ENCODE measurements at places on chromosomes 3 and 15.

DNA sequence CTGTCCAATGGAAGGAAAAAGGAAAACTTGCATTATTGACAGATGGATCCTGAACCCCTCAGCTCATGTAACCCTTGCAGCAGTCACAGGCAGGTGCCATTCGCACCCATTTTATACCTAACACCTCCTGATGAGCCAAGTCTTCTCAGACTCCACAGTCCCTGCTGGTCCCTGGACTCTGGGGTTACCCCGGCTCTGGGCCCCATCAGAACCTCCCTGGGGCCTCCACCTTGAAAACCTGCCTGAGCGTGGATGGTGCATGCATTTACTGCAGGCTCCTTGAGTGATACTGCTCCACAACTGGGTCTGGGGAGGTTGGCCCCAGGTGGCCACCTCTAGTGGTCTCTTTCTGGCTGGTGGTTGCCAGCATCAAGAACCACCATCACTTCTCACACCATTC is 15.9 kb upstream of the DOCK3 start:
- DNase-seq, result no peak

DNA sequence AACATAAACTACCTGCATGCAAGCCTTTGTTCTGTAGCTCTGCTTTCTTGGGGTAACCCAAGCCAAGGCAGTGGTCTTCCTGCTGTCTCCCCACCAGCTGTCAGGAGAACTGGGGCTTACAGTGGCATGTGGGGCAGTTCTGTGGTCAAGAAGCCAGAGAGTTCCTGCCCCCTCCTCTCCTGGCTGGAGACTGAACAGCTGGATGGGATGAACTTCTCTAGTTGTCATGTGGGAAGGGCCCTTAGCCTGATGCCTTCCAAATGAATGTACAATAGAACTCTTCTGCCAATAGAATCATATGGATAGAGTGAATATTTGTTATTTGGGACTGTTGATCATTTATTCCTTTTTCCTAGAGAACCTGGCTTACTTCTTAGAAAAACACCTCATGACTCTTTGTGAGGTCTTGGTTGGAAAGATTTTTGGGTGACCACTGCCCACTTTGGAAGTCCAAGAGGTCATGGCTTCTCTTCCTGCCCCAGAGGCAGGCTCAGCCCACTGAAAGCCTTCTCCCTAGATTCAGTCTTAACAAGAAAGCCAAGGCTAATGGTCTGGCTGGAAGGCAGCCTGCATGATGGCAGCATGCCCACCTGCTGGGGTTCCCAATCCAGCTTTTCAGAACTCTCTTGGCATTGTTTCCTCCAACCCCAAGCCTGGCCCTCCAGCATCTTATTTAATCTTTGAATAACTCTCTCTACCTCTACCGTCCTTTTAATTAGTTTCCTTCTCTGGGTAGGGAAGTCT is 462.9 kb upstream of the PROK2 start:
- no peak for DNase-seq

DNA sequence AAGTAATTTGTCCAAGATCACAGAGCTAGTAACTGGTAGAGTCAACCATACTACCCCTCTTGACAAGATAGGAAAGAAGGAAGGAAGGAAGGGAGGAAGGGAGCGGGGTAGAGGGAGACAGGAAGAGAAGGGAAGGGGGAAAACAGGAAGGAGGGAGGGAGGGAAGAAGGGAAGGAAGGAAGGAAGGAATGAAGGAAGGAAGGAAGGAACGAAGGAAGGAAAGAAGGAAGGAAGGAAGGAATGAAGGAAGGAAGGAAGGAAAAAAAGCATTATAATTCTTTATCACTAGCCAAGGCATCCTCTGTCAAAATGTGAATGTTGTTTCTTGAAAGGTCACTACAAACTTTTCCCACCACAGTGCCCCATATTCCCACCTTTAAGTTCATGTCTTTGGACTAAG is 223.6 kb downstream of the SHQ1 start:
- no peak for DNase-seq

- DNase-seq, result no peak
These were observed 120.1 kb upstream of the SPATA12 start for GRCh38 chr3:56940321-56940720.

DNA sequence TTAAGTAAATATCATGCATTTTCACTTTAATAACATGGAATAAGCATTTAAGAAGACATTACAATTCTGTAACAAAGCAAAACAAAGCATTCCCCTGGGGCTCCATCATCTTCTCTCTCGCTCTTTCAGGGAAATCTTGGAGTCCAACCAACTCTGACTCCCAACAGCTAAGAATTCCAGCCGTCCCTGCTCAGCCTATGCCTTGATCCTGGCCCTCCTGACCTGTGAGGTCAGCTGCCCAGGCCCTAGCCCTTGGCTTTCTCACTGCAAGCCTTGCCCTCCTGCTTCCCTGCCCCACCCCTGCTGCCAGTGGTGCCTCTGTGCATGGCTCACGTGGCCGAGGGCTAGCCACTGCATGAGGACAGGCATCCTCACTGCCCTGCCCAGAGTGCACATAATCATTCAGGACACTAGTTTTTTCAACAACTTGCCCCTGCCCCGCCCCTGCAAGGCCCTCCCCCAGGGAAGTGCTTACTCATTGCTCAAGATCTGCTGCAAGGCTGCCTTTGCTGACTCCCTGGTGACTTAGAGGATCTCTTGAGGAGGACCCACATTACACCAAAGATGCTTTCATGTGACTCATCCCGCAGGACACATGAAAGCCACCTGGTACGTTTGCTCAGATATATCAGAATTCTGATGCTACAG is 37.6 kb downstream of the MTMR10 start:
- DNase-seq, result peak; percentile 93

DNA sequence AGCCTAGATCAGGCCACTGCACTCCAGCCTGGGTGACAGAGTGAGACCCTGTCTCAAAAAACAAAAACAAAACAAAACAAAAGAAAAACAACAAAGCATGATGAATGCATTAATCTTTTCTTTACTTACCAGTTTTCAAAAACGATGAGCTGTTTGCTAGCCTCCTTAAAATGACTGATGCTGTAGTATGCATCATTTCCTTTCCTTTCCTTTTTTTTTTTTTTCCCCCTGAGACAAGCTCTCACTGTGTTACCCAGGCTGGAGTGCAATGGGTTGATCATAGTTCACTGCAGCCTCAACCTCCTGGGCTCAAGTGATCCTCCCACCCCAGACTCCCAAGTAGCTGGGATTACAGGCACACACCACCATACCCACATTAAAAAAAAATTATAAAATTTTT is 202.0 kb downstream of the ADAMTSL3 start:
- no peak for DNase-seq

DNA sequence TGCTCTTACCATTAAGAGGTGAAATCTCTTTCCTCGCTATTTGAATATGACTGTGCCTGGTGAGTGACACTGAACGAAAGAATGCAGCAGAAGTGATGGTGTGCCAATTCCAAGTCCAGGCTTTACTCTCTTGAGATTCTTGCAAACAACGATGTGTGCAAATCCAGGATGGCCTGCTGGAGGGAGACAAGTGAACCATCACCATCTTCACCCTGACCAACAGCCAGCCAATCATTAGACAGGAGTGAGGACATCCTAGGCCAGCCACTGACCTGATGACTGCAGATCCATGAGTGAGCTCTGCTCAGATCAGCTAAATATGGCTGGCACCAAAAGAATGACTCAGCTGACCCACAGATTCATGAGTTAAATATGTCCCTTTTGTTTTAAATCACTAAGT is 878.0 kb downstream of the PDCD6IP start:
- no peak for DNase-seq

GRCh38 chr3:72517921-72518424 is 330.3 kb downstream of the SHQ1 start:
- DNase-seq, result no peak

- DNase-seq, result no peak
These were observed 37.7 kb upstream of the PARP14 start for GRCh38 chr3:122642935-122643334.

GRCh38 chr3:45227946-45228345 is 1.9 kb upstream of the TMEM158 start:
- DNase-seq, result no peak

- DNase-seq, result no peak
These were observed 70.7 kb downstream of the WNT5A start for GRCh38 chr3:55416331-55416821.

All from A549 (cell line).